ENCODE measurements at places on chromosomes 2 and 18. TPM values are rescaled to one million over a fixed set of nuclear protein-coding genes. Genes with fewer than 3 reads are reported as not detected.

- no peak for DNase-seq
These were observed 129.1 kb downstream of the ARHGAP15 start for GRCh38 chr2:143258126-143258892.

Gene SERPINB10
- not detected for total RNA-seq

DNA sequence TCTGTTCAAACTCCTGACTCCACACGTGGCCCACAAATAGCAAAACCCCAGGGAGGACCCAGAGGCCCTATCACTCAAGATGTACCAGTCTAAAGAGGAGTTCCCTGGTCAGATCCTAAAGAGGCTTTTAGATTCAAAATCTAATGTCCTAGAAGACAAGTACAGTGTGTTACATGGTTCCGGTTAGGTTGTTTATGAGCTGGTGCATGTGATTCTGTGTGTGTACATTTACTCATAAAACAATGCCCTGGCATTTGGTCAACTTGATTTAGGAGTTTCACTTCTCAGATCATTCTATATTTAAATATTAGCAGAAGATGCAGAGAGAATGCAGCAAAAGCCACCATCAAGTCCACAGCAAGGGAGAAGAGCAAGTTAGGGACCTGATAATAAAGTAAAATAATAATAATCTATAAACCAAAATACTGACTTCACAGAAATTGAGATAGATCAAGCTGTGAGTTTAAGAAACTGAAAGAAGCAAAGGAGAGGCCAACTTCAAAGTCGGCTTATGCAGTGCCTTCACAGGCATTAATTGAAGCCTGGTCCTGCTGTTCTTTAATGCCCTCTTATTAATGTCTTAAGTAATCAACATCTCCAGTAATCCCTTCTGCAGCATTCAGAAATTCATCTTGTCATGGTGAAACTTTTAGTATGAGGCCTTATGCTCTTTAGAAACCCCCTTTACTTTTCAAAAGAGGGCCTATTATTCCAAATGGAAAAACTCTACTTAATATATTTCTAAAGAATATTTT, 4.2 kb upstream of the AP1S3 start:
- no peak for DNase-seq

GRCh38 chr2:203681978-203682377, 24.5 kb upstream of the CD28 start:
- DNase-seq = no peak

GRCh38 chr2:190270298-190270697, 49.3 kb downstream of the HIBCH start:
- no peak for DNase-seq

Gene GDF7
- 0.52 TPM for total RNA-seq

Gene EML6
- total RNA-seq = 0.33 TPM

GRCh38 chr2:231227310-231228162, 29.1 kb downstream of the ARMC9 start:
- DNase-seq = peak; percentile 68

- DNase-seq = no peak
These were observed 241.0 kb downstream of the FSIP2 start for GRCh38 chr2:185979546-185980071.

Gene PLCL1
- 110 TPM for total RNA-seq

DNA sequence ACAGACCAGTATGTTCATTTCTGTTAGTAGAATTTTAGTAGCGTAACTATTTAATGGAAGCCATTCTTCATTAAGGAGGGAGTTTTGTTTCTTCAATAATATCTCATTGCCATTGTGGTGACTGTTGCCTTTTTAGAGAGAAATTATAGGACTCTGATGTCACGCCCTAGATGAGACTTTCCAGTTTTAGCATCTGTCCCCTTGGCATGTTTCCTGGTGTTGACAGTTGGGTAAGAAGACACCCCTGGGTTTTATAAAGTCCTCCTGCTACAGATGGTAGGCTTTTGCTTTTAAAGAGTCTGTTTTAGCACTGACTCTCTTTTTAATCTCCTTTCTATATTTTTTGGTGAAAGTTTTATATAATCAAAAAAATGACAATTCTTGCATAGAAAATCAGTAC, 41.9 kb downstream of the KCNJ3 start:
- DNase-seq = no peak

Gene RBKS
- total RNA-seq = 3.4 TPM

DNA sequence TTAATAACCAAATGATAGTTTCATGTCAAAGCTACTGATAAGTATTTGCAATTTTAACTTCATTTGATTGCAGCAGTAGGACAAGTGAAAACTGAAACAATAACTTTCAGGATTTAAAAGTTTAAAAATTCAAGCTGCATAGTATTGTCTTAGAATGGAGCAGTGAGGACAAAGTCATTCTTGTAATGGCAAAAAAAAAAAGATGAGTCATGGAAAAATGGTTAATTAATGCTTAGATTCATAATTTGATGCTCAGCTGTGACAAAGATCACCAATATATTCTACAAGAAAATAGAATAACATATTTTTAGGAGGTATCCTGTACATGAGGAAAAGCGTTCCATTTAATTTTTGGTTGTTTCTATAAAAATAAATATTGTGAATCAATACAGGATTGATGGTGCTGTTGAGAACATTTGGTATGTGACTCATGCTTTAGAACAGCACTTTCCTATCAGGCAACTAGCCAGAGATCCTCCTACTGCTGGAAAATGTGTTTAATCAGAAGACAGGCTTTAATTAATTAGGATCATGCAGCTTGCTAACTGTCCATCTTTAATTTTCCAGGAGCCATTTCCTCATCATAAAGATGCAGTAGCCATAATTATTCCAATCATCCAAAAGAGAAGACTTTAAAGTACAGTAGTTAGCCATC, 239.0 kb upstream of the MMADHC start:
- no peak for DNase-seq

DNA sequence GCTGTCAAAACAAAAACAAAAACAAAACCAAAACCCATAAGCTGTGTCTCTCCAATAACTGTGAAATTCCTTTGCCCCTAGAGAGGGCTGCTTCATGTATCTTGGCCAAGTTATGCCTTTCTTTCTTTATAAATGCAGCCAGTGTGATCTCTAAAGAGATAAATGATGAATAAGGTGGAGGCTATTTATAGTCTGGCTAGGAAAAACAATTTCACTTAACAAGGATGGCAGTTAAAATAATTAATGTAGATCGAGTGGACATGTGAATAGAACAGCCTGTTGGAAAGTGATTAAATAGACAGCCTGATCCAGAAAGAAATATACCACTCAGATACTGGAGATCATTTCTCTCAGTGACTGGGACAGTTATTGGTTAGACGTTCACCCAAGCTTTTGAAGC, 1666.9 kb upstream of the CELF4 start:
- no peak for DNase-seq

DNA sequence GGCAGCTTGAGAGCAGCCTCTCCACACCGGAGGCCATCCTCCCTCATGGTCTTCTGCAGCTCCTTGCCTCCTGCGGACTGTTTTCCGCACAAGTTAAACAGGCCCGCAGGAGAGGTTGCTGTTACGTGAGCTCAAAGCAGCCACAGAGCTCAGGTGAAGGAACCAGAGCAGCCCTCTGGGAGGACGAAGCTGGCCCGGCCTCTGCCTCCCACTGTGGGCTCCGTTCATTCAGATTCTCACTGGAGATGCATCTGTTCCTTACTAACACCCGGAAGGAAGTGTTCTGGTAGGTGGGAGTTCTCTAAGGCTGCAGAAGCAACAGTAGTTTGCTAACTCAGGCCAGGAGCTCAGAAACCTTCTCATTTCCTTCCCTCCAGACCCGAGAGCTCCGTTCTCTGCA, 10.9 kb downstream of the DIPK1C start:
- DNase-seq = no peak

Gene POTEJ
- total RNA-seq = not detected

GRCh38 chr2:175414191-175414881, 232.8 kb upstream of the ATP5MC3 start:
- no peak for DNase-seq

GRCh38 chr2:29567906-29568520, 353.4 kb downstream of the ALK start:
- DNase-seq = no peak

DNA sequence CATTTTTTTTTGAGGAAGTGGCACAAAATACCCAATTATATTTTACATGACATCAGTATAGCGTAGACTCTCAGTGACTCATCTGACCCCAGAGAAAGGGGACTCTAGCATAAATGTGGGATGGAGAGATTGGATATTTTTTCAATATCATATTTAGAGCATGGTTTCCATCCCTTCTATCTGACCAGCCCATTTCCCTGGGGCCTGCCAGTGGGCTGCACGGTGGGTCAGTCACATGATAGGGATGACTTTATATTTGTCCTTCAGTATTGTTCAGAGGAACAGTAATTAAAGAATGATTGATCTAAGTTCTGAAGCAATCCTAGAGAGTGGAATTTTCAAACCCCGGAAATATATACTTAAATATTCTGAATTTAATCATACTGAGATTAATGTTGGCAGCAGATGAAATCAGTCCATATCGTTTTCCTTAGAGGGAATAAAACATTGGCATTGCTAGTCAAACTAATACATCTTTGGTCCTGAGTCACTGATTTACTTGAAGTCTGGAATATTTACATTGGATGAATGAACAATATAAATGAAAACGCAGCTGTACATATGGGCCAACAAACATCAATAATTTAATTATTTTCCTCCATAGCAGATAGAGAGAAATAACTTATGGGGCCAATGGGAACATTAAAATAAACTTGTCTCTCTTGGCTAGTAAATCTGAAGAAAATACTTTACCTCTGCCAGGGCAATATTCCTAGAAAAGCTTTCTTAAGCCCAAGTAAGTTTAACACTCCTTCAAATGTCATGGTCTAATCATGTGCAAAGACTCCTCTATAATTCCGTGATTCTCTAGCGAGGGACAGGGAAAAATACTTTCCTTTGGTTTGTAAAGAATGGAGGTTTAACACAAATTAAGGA, 563.6 kb upstream of the PKDCC start:
- no peak for DNase-seq

DNA sequence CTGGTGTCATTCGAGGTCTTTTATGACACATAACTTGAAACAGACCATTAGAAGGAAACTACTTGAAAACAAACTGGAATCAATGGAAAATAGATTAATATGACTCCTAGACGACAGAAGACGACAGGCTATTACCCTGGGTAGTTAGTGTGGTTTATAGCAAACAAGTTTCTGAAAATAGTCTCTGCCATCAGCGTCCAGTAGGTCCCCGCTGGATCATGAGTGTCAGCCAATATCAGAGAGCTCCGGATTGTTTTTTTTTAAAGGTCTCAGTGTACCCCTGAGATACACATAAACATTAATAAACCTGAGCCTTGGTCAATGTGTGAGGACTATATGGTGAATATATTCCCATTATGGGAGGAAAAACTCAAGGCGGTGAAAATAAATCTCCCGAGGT, 115.0 kb upstream of the THUMPD2 start:
- DNase-seq = no peak

DNA sequence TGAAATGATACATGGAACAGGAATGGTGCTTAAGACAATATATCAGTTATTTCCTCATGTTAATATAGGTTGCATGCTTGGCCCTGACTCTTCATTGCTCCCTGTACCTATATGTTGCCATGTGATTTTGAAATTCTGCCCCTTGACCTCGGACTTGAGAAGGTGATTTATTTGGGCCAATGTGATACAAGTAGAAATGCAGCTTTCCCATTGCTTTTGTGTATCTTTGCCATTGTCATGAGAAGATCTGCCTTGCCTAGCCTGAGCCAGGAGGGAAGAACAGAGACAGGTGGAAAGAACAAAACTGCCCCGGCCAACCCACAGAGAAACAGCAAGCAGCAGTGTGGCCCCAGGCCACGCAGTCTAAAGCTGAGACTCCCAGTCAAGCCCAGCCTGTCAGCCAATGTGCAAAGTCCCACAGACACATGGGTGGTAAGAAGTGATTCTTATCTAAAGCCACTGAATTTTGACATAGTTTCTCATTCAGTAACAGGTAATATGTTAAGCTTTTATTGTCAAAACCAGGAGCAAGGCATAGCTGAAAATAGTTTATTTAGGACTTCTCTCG, 245.7 kb upstream of the RND3 start:
- DNase-seq = no peak

Gene PLCD4
- 0.68 TPM for total RNA-seq

DNA sequence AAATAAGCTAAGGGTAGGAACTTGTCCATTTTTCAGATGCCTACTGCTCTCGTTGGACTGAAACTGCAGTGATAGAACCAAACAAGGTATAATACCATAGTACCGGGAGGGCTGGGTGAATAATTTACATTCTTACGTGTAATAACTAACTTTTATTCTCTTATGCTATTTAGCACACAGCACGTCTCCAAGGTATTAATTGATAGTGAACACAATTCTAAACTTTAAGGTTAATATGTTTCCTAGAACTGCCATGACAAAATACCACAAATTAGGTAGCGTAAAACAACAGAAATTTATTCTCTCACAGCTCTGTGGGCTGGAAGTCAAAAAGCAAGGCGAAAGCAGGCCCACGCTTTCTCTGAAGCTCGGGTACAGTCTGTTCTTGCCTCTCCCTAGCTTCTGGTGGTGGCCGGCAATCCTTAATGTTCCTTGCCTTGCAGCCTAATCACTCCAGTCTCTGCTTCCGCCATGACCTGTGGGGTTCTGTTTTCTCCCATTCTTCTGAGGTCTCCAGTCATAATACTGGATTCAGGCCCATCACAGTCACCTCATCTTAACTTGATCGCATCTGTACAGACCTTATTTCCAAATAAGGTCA, 5.6 kb upstream of the BCL2 start:
- DNase-seq = no peak

Gene IL1RL1
- 1.3 TPM for total RNA-seq

DNA sequence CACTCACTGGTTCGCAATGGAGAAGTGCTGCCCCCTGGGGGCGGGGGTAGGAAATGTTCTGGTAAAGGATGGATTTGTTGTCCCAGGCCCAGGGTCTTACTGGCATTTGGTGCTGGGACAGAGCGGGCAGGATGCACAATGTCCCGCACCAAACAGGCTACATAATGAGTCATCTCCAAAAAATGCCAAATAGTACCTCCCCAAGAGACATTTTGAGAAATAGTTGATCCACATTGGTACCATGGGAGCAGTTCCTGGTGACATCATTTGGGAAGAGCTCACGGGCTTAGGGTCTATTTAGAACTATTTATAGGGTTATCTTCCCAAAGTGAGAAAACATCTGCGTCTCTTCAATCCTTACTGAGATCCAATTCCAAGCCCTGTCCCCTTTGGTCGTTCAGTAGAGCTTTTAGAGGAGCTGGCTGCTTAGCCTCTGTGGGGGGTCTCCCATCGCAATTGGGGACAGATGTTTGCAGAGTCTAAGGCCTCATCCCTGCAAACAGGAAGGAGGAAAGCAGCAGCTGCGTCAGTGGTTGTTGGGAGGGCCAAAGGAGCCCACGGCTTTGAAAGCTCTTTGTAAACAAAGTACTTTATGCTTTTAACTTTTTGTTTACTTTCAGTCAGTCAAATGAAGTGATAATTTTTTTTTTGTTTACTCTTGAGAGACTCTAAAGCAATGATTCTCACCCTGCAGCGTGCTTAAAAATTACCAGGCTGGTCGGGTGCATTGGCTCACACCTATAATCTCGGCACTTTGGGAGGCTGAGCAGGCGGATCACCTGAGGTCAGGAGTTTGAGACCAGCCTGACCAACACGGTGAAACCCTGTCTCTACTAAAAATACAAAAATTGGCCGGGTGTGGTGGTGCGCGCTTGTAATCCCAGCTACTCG, 49.3 kb downstream of the GREB1 start:
- DNase-seq = peak; percentile 71

Measured in heart right ventricle (tissue), 16 donors.